ENCODE measurements at places on chromosomes 6 and 20.

DNA sequence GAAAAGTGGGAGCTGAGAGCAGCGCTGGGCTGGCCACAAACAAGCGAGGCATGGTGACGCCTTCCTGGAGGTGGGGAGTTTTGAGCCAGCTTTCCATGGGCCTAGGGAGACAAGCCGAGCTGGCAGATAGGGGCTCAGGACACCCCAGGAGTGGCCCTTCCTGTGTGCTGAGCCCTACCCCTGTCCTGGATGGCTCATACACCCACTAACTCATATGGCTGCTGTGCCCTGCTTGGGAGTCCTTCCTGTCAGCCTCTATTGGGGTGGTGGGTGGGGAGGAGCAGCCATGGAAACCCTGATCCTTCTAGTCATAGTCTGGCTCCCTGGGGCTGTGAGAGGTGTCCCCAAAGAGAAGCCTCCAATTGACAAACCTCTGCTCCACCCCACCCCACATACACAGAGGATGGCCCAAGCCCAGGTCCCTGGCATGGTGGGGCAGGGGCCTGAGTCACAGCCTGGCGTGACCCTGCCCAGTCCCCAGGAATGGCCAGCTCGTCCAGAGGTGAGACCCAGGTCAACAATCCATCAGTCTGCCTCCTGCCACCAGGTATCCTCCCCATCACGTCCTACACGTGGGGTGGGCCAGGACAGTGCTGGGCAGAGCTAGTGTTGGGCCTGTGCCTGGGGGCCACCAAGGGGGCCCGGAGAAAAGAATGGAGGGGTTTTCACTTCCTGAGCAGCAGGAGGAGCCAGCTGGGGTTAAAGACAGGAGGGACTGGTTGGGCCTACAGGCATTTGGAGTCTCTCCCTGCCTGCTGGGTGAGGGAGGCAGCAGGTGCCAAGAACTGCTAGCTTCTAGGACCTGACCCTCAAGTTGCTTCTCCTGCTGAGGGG lies 52.2 kb downstream of the MRPL14 start:
- no peak for DNase-seq

DNA sequence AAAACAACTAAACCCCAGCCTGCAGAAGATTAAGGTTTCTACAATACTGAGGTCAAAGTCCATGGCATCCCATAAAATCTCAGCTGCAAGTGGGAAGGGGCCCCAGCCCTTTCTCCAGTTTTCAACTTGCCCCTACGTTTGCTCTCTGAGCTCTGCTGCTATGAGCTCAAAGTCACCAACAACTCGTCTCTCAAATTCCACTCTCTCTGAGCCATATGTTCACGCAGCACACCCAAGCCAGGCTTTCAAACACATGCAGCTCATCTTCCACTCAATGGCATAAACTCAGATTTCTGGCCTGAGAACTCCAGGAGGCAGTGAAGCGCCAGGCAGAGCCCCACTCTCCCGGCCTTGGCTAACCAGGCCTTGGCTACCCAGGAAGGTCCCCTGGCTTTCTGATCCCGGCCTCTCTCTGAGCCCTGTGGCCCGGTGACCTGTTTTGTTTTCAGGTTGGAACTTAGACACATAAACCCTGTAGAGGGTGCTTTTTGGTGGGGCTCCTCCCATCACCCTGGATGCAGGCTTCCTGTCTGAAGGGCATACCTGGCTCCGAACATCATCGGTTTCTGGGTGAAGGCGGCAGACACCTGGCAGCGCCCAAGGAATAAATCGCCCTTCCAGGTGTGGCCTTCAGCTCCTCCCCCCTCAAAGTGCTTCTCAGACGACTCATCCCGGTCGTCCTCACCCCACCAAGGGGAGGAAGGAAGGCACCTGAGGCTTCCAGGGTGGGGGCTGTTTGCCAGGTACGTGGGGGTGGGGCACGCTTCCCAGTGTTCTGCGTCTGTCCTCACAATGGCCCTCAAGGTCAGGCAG lies 12.4 kb downstream of the SLC22A23 start:
- DNase-seq: no peak

DNA sequence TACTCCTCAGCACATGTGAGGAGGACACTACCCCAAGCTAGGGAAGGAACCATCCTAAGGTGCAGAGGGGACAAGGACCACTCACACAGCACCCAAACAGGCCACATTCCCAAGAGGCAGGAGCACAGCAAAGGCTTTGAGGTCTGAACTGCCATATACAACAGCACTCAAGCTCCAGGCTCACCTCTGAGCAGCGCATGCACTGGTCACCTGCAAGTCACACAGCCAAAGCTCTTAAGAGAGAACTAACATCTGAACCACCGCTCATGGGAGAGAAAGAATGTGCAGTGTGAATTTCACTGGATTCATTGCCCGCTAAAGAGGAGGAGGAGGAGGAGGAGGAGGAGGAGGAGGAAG lies 31.0 kb downstream of the NPEPL1 start:
- DNase-seq: no peak

DNA sequence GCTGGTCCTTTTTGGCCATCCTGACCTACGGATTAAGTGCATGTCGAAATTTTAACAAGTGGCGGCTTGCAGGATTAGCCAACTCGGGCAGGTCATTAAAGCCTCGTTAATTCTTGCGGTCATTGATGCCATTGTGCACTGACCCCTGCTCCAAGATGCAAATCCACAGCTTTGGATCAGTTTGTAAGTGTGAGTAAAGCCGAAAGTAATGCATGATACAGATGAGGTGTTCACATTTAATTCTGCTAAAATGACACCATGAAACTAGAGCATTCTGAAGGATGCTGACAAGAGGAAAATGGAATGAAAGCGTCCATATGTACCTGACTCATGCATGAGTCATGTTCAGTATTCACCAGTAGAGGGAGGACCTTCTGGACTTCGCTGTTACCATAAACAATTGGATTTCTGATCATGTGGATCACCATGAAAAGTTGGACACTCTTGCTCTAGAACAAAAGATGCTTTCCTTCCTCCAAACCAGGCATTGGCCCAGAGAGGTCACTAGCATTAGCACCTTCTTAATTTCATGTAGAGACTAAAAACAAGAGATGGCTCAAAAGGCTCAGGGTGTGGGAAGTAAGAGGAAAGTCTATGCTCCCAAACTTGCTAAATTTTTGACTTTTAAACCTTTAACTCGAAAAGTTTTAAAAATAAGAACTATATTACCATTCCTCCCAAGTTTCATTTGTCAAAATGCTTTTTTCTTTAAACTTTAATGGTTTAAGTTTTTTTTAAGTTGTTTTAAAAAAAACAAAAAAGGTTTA lies 48.0 kb downstream of the MUC22 start:
- DNase-seq: no peak

DNA sequence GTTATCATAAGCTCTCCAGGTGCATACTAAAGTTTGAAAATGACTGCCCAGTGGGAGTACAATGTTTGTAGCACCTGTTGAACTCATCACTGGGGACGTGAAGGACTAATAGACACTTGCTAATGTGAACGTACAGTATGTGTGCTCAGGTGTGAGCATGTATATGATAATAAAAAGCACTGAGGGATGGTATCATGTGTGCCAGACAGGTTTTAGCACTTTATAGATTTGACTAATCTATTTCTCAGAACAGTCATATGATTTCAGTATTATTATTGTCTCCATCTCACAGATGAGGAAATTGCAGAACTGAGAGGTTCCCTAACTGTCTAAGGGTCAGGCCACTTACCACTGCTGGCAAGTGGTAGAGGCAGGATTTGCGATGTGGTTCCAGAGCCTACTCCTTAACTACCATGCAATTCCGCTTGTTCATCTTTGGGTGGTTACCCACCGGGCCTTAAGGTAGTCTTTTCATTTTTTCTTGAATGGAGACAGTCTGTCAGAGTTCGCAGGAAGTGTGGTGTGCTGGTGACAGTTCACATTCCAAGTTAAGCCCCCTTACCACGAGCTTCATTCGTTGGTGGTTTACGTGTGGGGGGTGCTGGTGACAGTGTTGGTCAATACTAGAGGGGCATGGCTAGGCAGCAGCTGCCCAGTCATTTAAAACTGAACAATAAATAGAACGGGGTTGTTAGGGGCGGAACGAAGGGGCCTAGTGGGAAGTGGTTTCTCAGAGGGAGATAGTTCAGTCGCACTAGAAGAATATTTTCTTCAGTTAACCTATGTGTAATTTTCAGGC lies 46.8 kb downstream of the RREB1 start:
- no peak for DNase-seq

Measured in CD4-positive, alpha-beta T cell treated with Interleukin-15 for 1 hour (primary cell).